CD4-positive, alpha-beta T cell treated with Interleukin-6 at 100 ng/mL for 8 hours (primary cell): ENCODE measurements at places on chromosomes 3 and 15.

DNA sequence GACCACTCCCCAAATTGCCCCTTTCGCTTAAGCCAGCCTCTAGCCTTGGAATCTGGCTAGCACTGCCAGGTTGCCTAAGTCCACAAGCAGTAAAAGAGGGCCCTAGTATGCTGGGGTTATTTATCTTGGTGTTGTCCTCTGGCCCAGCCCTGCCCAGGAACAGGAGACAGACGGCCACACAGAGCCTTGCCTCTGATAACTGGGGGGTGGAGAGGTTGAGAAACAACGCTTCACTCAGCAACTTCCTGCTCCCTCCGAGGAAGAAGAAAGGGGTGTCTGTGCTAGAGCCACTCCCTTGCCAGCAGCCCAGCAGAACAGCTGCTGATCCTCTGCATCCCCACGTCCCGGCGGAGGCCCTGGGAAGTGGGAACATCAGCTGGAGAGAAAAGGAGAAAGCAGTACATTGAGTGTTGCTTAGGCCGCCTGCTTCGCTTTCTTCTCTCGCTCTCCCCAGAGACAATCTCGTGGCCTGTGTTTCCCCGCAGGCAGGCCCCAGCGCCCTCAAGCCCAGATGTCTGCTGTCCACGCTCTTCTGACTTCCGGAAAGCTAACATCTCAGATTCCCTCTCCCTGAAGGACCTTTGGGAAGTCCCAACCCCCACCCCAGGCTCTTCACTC is 22.6 kb upstream of the C3orf70 start:
- DNase-seq: no peak

- no peak for DNase-seq
These were observed 104.5 kb upstream of the SATB1 start for GRCh38 chr3:18529631-18530030.

DNA sequence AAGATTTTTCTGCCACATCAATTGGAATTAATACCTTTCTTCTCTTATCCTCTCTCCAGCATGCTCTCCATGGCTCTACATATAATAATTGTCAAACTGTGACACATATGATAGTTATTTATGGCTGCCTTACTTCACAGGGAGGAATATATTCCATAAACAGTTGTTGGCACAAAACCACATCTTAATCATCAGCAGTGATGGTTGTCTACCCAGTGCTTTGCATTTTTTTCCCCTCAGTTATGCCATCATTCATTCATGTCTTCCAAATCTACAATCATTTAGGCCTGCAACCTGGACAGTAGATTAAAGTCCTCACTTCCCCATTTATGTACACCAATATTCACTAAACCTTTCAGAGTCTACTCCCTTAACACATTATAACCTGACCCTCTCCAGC is 107.7 kb downstream of the THRB start:
- DNase-seq: no peak

- DNase-seq: no peak
These were observed 40.2 kb downstream of the SUMF1 start for GRCh38 chr3:4426782-4427344.
